ENCODE measurements at places on chromosomes 11 and 22.
A peak's percentile ranks its signal among the peaks of the same experiment; 100 is the strongest.

- no peak for DNase-seq
Measured at GRCh38 chr11:30147293-30147692, 83.5 kb upstream of the FSHB start.

GRCh38 chr22:37526376-37526775 is 7.2 kb upstream of the CARD10 start:
- no peak for DNase-seq

DNA sequence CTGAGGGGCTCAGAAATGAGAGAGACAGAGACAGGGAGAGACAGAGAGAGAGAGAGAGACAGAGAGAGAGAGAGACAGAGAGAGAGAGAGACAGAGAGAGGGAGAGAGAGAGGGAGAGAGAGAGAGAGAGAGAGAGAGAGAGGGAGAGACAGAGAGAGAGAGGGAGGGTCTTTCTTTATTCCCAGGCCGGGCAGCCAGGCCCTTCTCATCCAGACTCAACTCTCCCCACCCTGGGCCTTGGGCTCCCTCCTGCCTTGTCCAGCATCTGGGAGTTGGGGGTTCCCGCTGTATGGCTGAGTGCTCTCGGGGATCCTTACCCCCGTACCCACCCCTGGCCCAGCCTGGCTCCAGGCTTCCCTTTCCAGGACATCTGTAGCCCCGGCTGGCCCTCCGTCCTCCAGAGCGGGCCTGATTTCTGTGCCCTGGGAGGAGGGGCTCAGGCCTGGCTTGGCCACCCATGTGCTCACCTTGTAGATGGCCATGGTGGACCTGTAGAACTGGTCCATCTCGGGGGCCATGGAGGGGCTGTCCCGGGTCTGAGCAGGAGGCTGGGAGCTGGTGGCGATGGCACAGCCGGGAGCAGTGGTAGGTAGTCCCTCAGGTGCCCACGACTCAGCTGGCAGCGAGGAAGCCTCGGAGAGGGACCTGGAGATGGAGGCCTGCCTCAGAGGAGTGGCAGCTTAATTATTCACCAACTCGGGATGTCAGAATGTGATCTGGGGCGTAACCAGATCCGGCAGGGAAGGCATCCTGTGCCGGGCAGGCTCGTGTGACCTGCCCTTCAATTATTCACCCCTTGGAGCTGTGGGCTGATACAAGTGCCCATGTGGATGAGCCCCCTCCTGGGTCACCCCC is at the start of gene BAIAP2L2:
Gene BAIAP2L2 (minus strand): TSS at position 677 of the 855 bp plus-strand sequence. CDS start 159 bp downstream, at position 518.
- DNase-seq = peak; percentile 41

DNA sequence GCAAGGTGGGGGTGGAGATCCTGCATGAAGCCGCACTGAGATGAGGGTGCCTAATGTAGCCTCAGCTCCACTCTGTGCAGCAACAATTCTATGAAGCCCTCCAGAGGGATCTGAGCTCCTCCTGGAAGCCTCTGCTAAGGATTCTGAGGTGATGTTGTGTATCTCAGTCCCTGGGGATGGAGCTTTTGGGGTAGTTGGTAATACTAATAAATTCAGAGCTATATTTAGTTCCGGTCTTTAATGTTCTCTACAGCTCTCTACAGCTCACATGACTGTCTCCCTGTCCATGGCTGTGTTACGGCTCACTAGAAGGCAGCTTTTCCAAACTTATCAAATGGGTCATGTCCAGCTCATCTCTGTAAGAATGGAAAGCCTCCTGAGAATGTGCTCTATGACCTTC is 93.4 kb downstream of the ISX start:
- DNase-seq = no peak

GRCh38 chr22:45420539-45420938 is 7.0 kb downstream of the RIBC2 start:
- no peak for DNase-seq

DNA sequence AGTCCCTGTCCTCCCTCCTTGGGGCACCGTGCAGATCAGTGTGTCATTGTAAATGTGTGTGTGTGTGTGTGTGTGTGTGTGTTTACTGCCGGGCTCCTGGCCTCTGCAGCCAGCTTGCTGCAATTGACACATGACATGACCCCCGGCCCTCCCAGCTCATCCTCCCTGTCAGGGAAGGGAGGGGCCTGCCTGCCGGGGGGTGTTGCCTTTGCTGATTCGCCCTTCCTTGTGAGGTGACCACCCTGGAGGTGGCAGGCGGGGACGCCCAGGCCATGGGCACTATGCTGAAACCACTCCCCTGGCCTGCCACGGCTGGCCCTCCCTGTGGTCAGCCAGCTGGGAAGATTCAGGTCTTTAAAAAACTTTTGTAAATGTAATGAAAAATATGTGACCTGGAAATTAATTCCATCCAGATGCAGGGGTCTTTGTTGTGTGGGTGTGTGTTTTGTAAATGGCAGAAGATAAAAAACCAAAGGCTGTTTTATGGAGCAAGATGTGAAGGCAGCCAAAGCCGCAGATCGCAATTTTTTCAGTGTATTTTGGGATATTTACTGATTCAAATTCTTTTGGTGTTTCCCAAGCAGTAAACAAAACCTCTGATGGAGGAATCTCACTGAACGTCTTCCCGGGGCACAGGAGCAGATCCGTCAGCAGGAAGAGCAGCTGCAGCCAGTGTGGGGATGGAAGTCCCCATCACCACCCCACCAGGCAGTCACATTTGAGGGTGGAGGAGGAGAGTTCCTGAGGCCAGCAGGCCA is 23.2 kb downstream of the SHISAL1 start:
- peak; percentile 76 for DNase-seq

DNA sequence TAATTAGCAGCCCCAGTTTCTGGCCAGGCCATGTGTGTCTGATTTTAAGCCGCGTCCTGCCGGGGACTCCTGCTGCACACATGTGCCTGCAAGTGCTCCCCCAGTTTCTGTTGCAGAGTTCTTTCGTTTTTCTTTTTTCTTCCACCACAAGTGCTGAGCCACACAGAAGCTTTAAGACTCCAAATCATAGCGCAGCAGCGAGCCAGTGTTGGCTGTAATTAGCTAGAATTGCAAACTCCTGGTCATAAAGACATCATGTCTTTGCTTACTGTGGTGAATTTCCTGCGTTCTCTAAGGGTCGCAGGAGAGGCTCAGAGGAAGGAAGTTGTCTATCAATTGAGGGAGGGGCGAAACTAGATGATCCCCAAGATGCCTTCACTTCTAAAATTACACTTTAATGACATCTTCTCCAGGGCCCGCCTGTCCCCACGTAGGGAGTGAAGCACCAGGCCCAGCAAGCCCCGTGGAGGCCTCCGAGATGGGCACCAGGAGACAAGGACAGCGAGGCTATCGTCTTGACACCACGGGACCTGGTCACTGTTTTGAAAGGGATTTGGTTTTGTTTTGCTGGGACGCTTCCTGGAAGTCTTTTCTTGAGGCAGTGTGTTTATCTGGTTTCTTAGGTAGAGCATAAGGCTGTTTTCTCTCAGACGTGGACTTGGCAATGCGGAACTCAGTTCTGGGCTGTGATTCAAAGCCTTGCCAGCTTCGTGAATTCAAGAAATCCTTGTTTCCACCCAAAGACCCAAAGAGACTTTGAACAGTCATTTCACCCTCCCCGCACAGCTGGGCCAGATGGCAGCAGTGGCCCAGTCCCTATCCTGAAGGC is 71.8 kb downstream of the UBASH3B start:
- DNase-seq = no peak

DNA sequence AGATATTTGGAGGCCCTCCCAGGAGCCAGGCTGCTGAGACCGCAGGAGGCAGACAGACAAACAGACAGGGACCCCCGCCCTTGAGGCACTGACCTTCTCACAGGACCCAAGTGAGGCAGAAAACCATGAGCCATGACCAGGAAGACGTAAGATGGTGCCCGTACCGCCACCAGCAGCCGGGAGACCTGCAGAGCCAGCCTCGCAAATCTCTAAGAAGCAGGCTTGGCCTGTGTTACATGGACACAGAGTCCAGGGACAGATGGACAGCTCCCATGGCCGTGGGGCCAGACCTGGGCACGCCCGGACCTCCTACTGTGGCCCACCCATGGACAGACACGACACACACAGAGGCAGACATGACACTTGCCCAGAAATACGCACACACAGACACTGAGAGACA is 30.7 kb upstream of the TOLLIP start:
- DNase-seq = no peak

DNA sequence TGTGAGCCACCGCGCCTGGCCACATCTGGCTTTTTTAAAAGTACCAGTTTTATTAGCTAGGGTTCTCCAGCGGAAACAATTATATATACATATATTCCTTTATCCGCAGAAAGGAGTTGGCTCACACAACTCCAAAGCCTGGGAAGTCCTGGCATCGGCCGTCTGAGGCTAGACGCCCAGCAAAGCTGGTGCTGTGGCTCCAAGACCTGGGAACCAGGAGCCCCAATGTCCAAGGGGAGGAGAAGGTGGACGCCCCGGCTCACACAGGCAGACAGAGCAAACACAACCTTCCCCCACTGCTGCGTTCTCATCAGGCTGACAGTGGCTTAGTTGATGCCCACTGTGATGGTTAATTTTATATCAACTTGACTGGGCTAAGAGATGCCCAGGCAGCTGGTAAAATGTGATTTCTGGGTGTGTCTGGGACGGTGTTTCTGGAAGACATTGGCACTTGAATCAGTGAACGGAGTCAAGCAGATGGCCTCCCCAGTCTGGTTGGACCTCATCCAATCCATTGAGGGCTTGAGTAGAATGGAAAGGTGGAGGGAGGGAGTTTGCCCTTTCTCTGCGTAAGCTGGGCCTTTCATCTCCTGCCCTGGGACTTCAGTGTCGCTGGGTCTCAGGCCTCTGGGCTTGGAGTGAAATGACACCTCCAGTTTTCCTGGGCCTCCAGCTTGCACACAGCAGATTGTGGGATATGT is 904.4 kb downstream of the BRD1 start:
- no peak for DNase-seq

DNA sequence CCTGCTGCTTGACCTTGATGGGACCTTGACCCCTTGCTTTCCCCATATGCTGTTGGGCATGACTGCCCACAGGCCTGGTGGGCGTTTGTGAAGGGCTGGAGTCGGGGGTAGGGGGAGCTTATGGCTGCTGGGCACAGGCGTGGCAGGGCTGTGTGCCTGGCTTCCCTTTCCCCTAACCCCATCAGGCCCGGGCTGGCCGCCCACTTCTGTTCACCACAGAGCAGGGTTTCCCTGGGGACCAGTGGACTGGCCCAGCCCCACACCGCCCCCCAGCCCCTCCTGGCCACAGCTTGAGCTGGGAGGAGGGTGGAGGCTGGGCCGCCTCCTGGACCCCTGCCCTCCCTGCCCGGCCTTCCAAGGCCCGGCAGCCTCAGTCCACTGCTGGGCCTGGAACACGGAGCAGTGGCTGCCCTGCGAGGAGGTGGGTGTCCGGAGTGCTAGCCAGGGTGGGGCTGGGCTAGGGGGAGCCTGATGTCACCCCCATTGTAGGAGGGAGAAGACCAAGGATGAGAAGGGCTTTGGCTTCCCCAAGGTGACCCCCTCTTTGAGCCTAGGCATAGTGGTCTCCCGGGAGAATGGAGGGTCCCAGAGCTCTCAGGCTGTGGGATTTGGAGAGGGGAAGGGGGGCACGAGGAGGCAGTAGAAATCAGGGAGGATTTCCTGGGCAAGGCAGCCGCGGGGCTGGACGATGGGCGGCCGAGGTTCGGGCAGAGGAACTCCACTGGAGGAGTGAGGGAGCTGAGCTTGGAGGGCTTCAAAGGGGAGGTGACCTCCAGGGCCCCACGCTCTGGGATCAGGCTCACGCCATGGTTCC is at the start of gene AIFM3:
Gene AIFM3 (plus strand): TSS at position 373 of the 814 bp plus-strand sequence. CDS start 690 bp downstream, outside the sequence.
- DNase-seq = no peak

DNA sequence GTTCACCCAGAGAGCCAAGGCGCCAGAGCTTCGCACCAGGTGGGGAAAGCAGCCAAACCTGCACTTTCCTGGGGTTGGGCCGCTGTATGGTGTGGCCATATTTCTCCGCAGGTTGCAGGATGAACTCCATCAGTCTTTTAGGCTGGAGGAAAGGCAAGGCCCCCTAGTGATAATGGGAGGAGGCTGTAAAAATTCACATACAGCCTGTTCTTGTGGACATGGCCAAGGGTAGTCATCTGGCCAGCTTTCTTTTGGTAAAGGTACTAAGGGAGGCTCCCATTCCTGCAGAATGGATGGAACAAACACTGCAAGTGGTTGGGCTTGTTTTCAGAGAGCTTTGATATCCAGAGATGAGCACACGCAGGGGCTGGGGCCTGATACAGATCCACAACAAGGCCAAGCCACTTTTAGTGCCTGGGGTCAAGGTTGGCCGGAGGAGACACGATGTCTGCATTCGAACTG is 29.6 kb downstream of the C22orf31 start:
- no peak for DNase-seq

- no peak for DNase-seq
Measured at GRCh38 chr11:31414338-31414737, 44.7 kb downstream of the DNAJC24 start.

DNA sequence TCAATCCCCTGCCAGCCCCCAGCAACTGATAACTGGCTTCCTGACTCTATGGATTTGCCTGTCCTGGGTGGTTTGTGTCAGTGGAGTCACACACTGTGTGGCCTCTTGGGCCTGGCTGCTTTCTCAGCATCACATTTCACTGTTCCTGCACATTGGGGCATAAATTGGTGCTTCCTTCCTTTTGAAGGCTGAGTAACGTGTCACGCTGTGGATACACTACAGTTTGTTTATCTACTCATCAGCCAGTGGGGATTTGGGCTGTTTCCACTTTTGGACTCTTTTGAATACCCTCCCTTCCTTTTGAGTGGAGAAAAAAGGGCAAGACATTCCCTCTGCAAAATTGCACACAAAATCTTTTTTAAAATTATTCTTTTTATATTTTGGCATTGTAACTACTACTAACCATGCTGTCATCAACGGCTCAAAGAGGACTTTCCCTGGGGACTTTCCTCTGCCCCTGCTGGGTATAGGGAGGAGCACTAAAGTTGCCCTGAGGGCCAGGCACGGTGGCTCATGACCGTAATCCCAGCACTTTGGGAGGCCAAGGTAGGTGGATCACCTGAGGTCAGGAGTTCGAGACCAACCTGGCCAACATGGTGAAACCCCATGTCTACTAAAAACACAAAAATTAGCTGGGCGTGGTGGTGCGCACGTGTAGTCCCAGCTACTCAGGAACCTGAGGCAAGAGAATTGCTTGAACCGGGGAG is 7.8 kb upstream of the CELSR1 start:
- no peak for DNase-seq

- no peak for DNase-seq
Measured at GRCh38 chr11:10490032-10490397, 35.0 kb downstream of the AMPD3 start.

DNA sequence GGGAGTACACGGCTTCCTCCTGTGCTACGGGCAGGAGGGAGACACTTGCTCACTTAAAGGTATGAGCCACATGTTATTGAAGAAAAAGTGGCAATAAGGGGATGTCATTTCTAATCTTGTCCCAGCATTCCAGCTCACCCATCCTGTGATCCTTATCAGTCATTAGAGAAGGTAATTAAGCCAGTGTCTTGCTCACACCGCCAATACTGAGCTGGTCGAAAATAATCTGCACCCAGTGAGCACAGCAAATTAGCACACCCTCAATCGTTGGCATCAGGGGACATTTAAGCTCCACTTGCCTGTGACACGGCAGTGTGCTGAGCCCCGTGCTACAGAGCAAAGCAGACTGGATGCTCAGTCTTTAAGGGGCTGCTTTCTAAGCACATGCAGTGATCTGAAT is 510.7 kb downstream of the OPCML start:
- DNase-seq = no peak
